ENCODE measurements at places on chromosomes 1 and 21. TPM values are rescaled to one million over a fixed set of nuclear protein-coding genes. Genes with fewer than 3 reads are reported as not detected.

DNA sequence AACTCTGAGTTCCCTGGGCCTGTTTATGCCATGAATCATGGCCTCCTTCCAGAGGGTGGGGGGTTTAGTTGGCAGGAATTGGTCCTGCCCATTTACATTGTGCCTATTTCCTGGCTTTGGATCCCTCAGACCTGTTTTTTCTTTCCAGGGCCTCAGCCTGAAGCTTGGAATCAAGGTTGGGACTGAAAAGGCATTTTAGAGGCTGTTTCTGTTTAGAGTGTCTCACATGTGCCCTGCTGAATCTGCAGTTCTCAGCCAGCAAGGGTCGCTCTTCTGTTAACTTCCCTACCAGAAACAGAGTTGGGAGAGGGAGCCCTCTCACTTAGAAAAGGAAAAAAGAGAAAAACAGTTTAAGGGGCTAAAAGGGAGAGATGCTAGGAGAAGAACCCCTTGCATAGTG is 191.1 kb downstream of the PTPRC start:
- no peak for DNase-seq

GRCh38 chr1:41811051-41811795 is 107.5 kb downstream of the HIVEP3 start:
- DNase-seq, result no peak

Gene GNPAT
- total RNA-seq, result 34.9 TPM

- peak; percentile 87 for DNase-seq
Observed at GRCh38 chr1:208203127-208203847, 40.9 kb downstream of the PLXNA2 start.

Gene KMO
- not detected for total RNA-seq

DNA sequence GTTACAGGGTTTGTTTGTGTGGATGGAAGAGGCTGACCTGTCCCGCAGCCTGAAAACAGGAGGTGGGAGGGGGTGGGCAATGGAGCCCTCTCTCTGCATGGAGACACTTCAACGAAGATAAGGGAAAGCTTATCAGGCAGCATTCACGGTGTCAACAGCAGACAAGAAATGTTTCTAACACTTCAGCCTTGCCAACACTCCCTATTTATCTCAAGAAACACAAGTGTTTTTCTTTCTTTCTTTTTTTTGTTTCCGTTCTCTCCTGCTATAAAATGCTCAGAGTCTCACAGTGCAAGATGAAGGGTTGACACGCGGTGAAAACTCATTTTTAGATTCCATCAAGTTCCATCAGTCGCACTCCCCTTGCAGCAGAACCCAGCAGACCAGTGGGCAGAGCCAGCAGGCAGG is 594.4 kb downstream of the MATN1 start:
- DNase-seq, result no peak

Gene SPRR2E
- total RNA-seq, result not detected

- no peak for DNase-seq
Observed at GRCh38 chr1:69121723-69122122, 446.0 kb upstream of the LRRC7 start.

Gene IGSF21
- total RNA-seq, result 0.40 TPM

Gene GJA4
- 3.5 TPM for total RNA-seq

- no peak for DNase-seq
Observed at GRCh38 chr1:63533931-63534330, 10.6 kb downstream of the EFCAB7 start.

Gene GPR52
- total RNA-seq, result 0.82 TPM

- no peak for DNase-seq
Observed at GRCh38 chr1:224189561-224189960, 6.5 kb downstream of the DEGS1 start.

Gene NMNAT1
- 18.8 TPM for total RNA-seq

Gene AMY1A
- total RNA-seq, result not detected

Gene IFI44L
- total RNA-seq, result 0.74 TPM

Gene NTMT2
- total RNA-seq, result not detected

GRCh38 chr1:226870401-226871279 is at the start of gene PSEN2:
Gene PSEN2 (plus strand): TSS chr1:226870616. CDS start chr1:226881908, 11,292 bp downstream.
- peak; percentile 84 for DNase-seq

Gene FCRL1
- not detected for total RNA-seq

All from colonic mucosa (tissue), 4 donors.